Body of pancreas (tissue), 4 donors: ENCODE measurements at places on chromosomes 4 and X. TPM values are rescaled to one million over a fixed set of nuclear protein-coding genes. Genes with fewer than 3 reads are reported as not detected.
A peak's percentile ranks its signal among the peaks of the same experiment; 100 is the strongest.

GRCh38 chr4:186158021-186158813 is 33.1 kb upstream of the CYP4V2 start:
- H3K4me1 ChIP-seq = no peaks in the 10 kb centered on the region
- DNase-seq = no peak
- no peaks in the 10 kb centered on the region for H3K36me3 ChIP-seq

DNA sequence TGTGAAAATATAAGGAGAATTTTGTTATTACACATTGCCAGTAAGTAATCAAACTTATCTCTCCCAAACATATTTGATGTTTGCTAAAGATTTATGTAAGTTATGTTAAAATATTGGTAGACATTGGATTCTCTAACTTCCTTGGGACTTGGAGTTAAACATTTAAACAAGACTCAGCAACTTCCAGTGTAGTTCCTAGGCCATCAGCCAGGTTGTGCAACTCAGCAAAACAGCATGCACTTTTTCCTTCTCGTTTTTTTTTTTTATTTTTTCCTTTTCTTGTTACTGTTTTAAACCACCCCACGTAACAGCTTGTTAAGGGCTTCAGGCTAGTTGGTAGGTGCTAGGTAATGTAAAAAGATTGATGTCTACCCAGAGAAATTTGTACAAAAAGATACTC is 510.4 kb downstream of the ANKRD50 start:
- H3K4me1 ChIP-seq = peaks cover 19% of the 10 kb centered on the region
- H3K36me3 ChIP-seq = no peaks in the 10 kb centered on the region
- H3K27me3 ChIP-seq = no peaks in the 10 kb centered on the region
- no peak overlapping the region for H3K27ac ChIP-seq
- DNase-seq = no peak
- no peak overlapping the region for H3K4me3 ChIP-seq

GRCh38 chrX:149825424-149825823 is 43.7 kb downstream of the MAGEA9 start:
- no peak overlapping the region for H3K4me3 ChIP-seq
- DNase-seq = peak; percentile 51
- H3K36me3 ChIP-seq = no peaks in the 10 kb centered on the region

GRCh38 chr4:177574446-177574845 is 132.2 kb upstream of the AGA start:
- H3K4me3 ChIP-seq = no peak overlapping the region

GRCh38 chrX:44770121-44770520 is 73.7 kb upstream of the DUSP21 start:
- DNase-seq = no peak
- H3K27ac ChIP-seq = no peak overlapping the region
- no peaks in the 10 kb centered on the region for H3K4me1 ChIP-seq
- H3K27me3 ChIP-seq = no peaks in the 10 kb centered on the region
- no peak overlapping the region for H3K4me3 ChIP-seq

GRCh38 chr4:107258359-107258758 is 222.2 kb upstream of the DKK2 start:
- DNase-seq = no peak
- H3K36me3 ChIP-seq = no peaks in the 10 kb centered on the region
- no peaks in the 10 kb centered on the region for H3K27me3 ChIP-seq
- no peak overlapping the region for H3K27ac ChIP-seq
- H3K4me1 ChIP-seq = no peaks in the 10 kb centered on the region
- no peak overlapping the region for H3K4me3 ChIP-seq

GRCh38 chr4:138408758-138409157 is 166.6 kb upstream of the SLC7A11 start:
- no peaks in the 10 kb centered on the region for H3K36me3 ChIP-seq
- no peak overlapping the region for H3K27ac ChIP-seq
- H3K4me3 ChIP-seq = no peak overlapping the region
- H3K27me3 ChIP-seq = no peaks in the 10 kb centered on the region
- DNase-seq = no peak

- H3K27ac ChIP-seq = no peak overlapping the region
- no peaks in the 10 kb centered on the region for H3K4me1 ChIP-seq
- no peaks in the 10 kb centered on the region for H3K27me3 ChIP-seq
- DNase-seq = no peak
- no peaks in the 10 kb centered on the region for H3K36me3 ChIP-seq
Observed at GRCh38 chrX:23228454-23228853, 106.2 kb upstream of the PTCHD1 start.

- H3K4me1 ChIP-seq = peaks cover 11% of the 10 kb centered on the region
- H3K36me3 ChIP-seq = no peaks in the 10 kb centered on the region
- no peak for DNase-seq
- H3K4me3 ChIP-seq = no peak overlapping the region
- H3K27ac ChIP-seq = no peak overlapping the region
Observed at GRCh38 chr4:3343358-3343757, 50.5 kb downstream of the RGS12 start.

GRCh38 chrX:111445485-111445884 is 33.5 kb upstream of the DCX start:
- no peak overlapping the region for H3K4me3 ChIP-seq
- DNase-seq = no peak
- H3K36me3 ChIP-seq = no peaks in the 10 kb centered on the region
- H3K4me1 ChIP-seq = no peaks in the 10 kb centered on the region

GRCh38 chrX:34341258-34341657 is 209.1 kb upstream of the FAM47A start:
- no peak overlapping the region for H3K4me3 ChIP-seq
- H3K27me3 ChIP-seq = no peaks in the 10 kb centered on the region
- H3K27ac ChIP-seq = no peak overlapping the region

DNA sequence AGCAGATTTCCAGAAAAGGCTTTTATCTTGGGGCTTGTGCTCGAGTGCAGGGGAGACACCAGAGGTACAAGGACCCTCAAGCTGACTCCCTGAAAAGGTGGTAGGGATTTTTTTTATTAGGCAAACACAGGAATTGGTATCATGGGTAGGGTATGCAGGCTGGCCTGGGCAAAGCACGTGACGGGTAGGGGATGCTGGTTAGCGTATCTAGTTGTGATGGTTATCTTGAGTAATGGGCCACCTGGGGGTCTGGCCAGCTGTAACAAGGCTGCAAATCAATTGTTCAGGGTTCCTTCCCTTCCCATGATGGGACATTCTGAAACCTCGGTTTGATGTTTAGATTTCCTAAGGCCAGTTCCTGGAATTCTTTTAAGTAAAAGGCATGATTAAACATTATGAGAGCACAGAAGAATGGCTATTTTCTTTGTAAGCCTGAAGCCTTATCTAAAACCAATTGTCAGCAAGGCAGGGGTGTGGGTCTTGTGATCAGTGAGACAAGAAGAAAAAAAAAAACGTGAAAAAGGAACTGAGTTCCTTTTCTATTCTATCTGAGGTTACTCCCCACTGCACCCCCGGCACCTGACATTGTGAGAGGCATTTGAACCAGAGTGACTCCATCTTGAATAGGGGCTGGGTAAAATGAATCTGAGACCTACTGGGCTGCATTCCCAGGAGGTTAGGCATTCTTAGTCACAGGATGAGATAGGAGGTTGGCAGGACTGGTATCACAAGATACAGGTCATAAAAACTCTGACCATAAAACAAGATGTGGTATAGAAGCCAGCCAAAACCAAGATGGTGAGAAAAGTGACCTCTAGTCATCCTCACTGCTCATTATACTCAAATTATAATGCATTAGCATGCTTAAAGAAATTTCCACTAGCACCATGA is 64.2 kb upstream of the S100G start:
- H3K4me3 ChIP-seq = no peak overlapping the region
- H3K27ac ChIP-seq = no peak overlapping the region
- no peaks in the 10 kb centered on the region for H3K27me3 ChIP-seq
- DNase-seq = no peak

GRCh38 chr4:124423160-124423559 is 289.4 kb downstream of the ANKRD50 start:
- no peak for DNase-seq
- H3K4me3 ChIP-seq = no peak overlapping the region
- no peaks in the 10 kb centered on the region for H3K27me3 ChIP-seq
- no peaks in the 10 kb centered on the region for H3K4me1 ChIP-seq
- no peaks in the 10 kb centered on the region for H3K36me3 ChIP-seq

GRCh38 chr4:147594107-147594506 is 23.1 kb upstream of the TMEM184C start:
- peaks cover 17% of the 10 kb centered on the region for H3K4me1 ChIP-seq
- H3K27ac ChIP-seq = no peak overlapping the region
- DNase-seq = no peak
- no peak overlapping the region for H3K4me3 ChIP-seq

DNA sequence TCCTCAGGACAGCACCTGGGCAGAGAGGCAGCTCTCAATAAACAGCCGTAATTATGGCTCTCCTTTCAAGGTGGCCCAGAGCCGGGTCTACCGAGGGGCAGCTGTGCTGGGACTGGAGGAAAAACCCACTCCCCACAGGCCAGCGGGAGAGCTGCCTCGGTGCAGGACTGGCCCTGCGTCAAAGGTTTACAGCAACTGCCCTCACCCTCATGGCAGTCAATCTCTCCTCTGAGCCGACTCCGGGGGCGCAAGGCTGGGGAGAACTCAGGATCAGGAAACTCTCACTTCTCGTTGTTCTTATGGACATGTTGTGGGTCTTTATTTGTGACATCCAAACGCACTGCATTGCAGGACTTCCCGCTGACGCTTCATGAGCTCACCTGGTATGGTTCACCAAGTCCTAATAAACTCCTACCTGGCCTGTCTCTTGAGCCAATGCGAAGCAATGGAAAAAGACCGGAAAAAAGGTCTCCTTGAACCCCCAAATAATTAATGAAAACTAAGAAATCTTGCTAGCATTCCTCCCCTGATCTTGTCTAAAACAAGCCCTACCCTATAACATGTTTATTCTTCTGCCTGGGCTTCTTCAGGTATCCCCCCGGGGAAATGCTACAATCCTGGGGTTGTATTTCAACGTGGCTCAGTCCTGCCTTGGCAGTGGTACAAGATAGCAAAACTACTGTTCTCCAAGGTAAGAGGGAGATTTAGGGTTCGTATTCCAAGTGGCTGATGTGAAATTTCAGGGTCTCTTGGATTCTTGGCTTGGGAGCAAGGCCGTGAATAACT is 50.1 kb upstream of the CDKN2AIP start:
- peaks cover 23% of the 10 kb centered on the region for H3K4me1 ChIP-seq
- no peak overlapping the region for H3K4me3 ChIP-seq
- no peak for DNase-seq
- H3K27me3 ChIP-seq = no peaks in the 10 kb centered on the region
- no peaks in the 10 kb centered on the region for H3K36me3 ChIP-seq

GRCh38 chr4:85741921-85742591 is 267.1 kb downstream of the ARHGAP24 start:
- H3K4me1 ChIP-seq = peaks cover 57% of the 10 kb centered on the region
- H3K27ac ChIP-seq = peak overlapping the region; percentile 9
- peak; percentile 96 for DNase-seq
- no peaks in the 10 kb centered on the region for H3K36me3 ChIP-seq
- H3K27me3 ChIP-seq = no peaks in the 10 kb centered on the region

DNA sequence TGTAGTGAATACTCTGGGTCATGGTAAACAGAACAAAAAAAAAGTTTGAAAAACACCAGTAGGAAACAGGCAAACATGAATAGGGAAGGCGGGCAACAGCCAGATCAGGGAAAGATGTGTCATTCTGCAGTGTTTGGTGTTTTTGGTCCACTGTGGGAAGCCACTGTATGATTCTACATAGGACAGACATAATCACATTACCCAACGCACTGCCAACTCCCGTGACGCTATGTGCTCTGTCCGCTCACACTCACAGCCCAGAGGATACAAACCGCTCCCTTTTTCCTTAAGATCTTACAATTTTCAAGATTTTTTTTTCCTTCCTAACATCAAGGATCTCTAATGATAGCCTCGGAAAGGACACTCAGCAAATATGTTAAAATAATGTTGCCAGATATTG is 59.3 kb downstream of the HADH start:
- H3K4me1 ChIP-seq = peaks cover 9% of the 10 kb centered on the region
- no peak overlapping the region for H3K4me3 ChIP-seq
- DNase-seq = no peak
- no peak overlapping the region for H3K27ac ChIP-seq

- H3K27ac ChIP-seq = no peak overlapping the region
- H3K27me3 ChIP-seq = no peaks in the 10 kb centered on the region
- H3K4me3 ChIP-seq = no peak overlapping the region
Observed at GRCh38 chrX:103513476-103514108, 5.7 kb downstream of the RAB40A start.

- no peak overlapping the region for H3K4me3 ChIP-seq
- no peaks in the 10 kb centered on the region for H3K27me3 ChIP-seq
- H3K27ac ChIP-seq = no peak overlapping the region
- H3K4me1 ChIP-seq = no peaks in the 10 kb centered on the region
- no peaks in the 10 kb centered on the region for H3K36me3 ChIP-seq
Observed at GRCh38 chrX:79084923-79085322, 59.6 kb upstream of the GPR174 start.

GRCh38 chr4:86608757-86609375 is 14.8 kb downstream of the PTPN13 start:
- H3K4me3 ChIP-seq = no peak overlapping the region
- H3K36me3 ChIP-seq = no peaks in the 10 kb centered on the region
- H3K27ac ChIP-seq = no peak overlapping the region
- no peaks in the 10 kb centered on the region for H3K4me1 ChIP-seq
- no peak for DNase-seq

GRCh38 chr4:152342293-152342692 is 193.6 kb downstream of the FBXW7 start:
- H3K4me3 ChIP-seq = no peak overlapping the region
- no peak overlapping the region for H3K27ac ChIP-seq
- no peak for DNase-seq
- peaks cover 5% of the 10 kb centered on the region for H3K36me3 ChIP-seq
- no peaks in the 10 kb centered on the region for H3K27me3 ChIP-seq

DNA sequence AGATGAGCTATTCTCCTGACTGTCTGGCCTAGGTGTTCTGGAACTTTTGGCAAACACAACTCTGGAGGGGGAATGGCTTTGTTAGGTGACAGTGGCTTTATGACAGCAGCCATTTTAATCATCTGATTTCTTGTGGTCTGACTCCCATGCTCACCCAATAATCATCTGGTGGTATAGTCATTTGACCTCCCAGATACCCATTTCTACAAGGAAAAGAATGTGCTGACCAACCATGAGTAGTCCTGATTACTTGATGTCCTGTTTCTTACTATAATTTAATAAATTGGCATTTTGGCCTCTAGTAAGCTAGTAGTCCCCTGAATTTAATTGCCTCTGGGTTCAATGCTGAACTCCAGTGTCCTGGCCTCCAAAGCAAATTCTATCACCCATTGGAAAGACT is 109.9 kb upstream of the DUSP21 start:
- DNase-seq = no peak
- no peaks in the 10 kb centered on the region for H3K4me1 ChIP-seq
- H3K27me3 ChIP-seq = no peaks in the 10 kb centered on the region
- no peak overlapping the region for H3K4me3 ChIP-seq

GRCh38 chr4:10184041-10184440 is 67.4 kb upstream of the WDR1 start:
- no peak overlapping the region for H3K4me3 ChIP-seq
- no peaks in the 10 kb centered on the region for H3K27me3 ChIP-seq

COX7B2 gene
- not detected for total RNA-seq

PAK3 gene
- 33.2 TPM for total RNA-seq

DKK2 gene
- 0.52 TPM for total RNA-seq

KLHL34 gene
- total RNA-seq = not detected

FANCB gene
- 4.4 TPM for total RNA-seq

CDX4 gene
- total RNA-seq = not detected

PRKG2 gene
- 2.9 TPM for total RNA-seq

SLC6A14 gene
- not detected for total RNA-seq

FAT4 gene
- total RNA-seq = 3.3 TPM

SMARCA5 gene
- total RNA-seq = 21.0 TPM
